ENCODE measurements at places on chromosomes 6 and 20. TPM values are rescaled to one million over a fixed set of nuclear protein-coding genes. Genes with fewer than 3 reads are reported as not detected.

Gene FAM217A
- total RNA-seq: not detected

DNA sequence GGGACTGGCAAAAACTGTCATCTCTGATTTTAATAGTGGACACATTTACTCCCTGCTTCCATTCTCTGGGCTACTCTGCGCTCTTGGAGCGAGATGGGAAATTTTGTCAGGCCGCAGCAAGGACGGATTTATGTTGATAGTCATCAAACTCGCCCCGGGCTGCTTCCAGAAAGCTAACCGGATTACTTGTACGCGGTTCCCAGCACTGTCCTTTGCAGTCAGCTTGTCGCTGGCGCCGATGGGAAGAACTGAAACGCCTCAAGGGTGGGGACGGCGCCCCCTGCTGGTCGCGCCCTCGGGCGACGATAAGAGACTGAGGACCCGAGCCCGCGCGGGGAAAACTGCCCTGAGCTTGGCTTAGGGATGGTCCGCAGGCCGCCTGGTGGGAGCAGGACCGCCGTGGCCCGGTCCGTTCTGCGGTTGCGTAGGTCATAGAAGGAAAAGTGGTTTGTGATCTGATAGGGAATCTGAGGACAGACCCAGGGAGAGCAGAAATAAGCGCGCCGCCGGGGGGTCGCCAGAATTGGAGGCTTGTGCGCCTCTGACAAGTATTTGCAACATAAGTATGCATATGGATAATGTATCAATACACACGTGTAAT, 984 bp upstream of the ABT1 start:
- peak; percentile 86 for DNase-seq

DNA sequence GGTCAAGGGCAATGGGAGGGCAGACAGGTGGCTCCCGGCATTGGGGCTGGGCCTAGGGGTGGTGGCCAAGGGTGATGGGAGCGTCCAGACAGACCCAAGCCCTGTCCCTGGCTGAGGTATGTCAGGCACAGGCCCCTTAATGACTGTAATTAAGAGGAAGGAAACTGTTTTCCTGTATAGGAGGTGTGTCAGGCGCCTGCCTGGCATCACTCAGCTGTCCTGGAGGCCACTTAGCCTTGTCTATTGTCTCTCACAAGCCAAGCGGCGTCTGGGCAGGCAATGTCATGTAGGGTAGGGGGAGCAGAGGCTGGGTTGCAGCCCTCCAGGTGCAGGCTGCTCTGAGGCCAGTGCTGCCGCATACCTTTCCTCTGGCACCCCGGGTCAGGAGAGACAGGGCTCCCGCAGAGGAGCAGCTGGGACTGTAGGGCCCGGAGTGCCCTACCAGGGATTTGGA, 3.9 kb upstream of the FAM83C start:
- DNase-seq: no peak

Gene CRISP3
- total RNA-seq: not detected

DNA sequence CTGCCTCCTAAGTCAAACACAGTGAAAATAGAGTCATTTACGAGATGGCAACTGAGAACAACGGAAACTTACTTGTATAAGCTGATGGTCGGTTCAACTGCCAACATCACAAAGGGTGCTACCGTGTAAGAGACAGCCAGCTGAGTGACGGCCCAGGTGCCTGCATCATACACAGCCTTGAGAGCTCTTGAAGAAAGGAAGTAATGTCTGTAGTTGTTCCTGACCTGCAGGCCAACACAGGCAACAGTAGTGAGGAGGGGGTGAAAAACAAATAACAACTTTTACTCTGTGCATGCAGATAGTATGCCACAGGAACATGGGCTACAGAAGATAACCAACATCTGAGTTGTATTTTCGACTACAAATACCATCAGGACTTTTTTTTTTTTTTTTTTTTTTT, 102.7 kb downstream of the MBOAT1 start:
- DNase-seq: no peak

Gene CCN2
- total RNA-seq: not detected

GRCh38 chr6:10395704-10396546, 18.9 kb downstream of the TFAP2A start:
- no peak for DNase-seq

DNA sequence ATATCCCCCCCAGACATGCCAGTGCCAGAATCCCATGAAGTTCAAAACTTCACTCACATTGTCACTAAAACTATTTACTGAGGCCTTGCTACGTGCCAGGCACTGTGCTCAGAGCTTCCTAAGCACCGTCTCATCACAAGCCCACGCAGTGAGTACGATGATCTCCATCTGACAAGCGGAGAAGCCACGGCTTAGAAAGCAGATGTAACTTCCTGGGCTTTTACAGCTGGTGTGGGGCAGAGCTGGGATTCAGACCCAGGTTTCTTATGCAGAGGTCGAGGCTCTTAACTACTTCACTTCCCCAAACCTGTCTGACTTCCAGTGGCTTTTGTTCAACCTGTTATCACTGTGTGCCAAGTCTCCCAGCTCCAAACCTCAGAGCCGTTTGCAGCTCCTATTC, 8.3 kb downstream of the MDGA1 start:
- no peak for DNase-seq

Gene ARFRP1
- 50.6 TPM for total RNA-seq

DNA sequence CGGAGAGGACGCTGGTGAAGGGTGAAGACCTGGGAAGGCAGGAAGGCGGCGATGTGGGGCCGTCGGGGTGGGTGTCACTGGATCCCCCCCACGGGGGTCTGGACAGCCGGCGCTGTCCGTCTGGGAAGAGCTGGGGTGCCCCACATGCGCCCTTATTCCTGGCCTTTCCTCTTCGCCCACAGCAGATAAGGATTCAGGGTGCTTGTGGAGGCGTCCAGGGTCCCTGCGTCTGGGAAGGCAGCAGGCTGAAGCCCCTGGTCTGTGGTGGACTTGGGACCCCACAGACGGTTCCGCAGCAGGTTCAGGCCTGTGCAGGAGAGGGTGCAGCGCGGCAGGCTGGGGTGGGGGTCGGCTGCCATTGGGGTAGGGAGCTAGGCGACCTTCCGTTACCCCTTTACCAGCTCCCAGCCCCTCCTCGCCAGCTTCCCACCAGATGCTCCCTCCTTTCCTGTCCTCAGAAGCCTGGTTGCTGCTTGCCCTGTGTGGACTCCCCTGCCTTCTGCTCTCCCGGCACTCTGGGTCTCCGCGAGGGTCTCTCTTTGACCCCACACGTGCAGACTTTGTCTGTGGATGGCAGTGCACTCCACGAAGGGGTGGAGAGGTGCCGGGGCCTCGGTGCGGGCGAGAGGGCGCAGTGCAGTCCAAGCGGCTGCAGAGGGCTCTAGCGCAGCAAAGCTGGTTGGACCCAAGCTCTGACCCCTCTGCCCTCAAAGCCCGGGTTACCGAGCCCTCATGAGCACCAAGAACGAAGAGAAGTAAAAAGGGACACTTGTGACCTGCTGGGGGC, 2.1 kb upstream of the GATA5 start:
- no peak for DNase-seq

Gene DLL1
- total RNA-seq: 6.0 TPM

Gene ZBP1
- 97.8 TPM for total RNA-seq

DNA sequence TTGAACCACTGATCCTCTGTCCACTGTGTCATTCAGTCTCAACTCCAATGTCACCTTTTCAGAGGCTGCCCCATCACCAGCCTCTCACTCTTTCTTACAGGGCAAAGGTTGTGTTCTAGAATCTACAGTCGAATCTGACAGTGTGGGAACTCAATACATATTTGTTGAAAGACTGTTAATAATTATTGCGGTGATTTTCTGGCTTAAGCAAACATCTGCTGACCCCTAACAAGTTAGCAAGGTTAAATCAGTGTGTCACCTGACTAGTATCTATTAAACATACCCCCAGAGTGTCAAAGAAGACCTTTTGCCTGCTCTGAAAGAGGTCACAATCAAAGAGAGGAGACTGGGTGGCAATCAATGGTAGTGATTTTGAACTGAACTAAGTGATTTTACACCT, 41.9 kb downstream of the ELOVL2 start:
- no peak for DNase-seq

GRCh38 chr6:87095087-87095509, at the start of gene CGA:
TSS of gene CGA (minus strand) at chr6:87095106. CDS start at chr6:87088200, 6,906 bp downstream.
- no peak for DNase-seq

DNA sequence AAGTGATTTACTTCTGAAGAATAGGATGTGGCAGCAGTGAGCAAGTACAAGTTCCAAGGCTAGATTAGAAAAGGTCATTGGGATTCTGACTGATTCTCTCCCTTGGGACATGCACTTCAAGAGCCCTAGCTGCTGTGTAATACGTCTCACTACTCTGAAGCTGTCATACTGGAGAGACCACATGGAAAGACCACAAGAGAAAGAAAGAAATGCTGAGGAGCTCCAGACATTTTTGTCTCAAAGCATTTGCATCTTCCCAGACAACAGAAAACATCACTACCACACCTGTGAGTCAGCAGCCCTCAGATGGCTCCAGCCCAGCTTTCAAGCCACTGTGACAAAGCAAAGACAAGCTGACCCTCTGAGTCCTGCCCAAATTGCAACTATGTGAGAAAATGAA, 20.7 kb downstream of the TENT5A start:
- DNase-seq: no peak

DNA sequence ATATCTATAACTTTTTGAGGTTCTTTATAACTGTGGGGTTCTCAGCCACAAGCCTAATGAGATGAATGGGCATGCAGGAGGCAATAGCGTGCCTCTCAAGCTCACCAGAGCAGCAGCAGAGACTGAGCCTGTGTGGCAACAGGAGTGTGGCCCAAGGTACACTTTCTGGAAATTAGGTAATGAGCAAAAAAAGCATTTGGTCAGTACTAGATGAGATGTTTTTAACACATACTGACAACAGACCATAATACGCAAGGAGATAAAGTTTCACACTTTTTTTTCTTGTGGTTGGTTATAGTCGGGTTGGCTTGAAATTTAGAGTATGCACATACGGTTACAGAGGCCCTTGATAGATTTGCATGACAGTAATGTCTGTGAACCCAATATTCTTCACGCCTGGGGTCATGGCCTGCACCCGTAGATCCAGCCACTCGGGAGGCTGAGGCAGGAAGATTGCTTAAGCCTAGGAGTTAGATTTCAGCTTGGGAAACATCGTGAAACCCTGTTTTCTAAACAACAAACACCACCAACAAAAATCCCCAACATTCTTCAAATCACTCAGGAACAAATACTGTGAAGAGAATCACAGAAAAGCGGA, 300.1 kb downstream of the GMDS start:
- DNase-seq: no peak

Gene EYS
- not detected for total RNA-seq

Gene SLC13A3
- 0.63 TPM for total RNA-seq

DNA sequence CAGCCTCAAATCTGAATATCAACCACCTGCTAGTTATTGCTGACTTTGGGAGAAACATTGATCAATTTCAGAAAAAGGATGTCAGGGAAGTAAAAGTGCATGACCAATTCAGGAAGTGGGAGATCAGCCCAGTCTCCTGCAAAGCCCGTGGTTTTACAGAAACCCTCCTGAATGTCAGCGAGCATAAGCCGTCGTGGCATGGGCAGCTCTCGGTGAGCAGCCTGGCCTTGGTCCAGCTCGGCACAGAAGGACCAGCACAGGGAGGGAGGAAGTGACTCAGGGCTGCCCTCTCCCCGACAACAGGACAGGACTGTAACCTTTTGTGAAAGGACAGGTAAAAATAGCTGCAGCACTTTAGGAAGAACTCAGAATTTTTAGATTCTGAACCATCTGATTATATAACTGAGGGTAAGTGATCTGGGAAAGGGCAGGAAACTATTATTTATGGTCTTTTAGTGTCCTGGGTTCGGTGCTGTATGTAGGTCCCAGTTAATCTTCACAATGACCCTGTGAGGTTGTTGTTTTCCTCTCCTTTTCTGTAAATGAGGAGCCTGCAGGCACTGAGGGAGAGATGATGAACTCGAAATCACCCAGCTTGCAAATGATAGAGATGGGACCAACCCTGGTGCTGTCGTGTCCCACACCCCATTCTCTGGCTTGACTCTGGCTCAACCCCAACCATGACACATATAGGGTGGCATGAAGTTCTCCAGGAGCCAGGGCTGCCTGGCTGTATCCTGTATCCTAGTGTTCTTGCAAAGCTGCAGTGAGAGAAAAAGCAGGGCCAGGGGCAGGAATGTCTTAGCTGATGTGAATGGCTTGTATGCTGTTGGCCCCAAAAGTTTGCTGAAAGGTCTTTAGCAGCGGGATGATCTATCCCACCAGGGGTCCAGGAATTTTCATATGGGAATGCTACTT, 37.6 kb downstream of the NRN1 start:
- no peak for DNase-seq

DNA sequence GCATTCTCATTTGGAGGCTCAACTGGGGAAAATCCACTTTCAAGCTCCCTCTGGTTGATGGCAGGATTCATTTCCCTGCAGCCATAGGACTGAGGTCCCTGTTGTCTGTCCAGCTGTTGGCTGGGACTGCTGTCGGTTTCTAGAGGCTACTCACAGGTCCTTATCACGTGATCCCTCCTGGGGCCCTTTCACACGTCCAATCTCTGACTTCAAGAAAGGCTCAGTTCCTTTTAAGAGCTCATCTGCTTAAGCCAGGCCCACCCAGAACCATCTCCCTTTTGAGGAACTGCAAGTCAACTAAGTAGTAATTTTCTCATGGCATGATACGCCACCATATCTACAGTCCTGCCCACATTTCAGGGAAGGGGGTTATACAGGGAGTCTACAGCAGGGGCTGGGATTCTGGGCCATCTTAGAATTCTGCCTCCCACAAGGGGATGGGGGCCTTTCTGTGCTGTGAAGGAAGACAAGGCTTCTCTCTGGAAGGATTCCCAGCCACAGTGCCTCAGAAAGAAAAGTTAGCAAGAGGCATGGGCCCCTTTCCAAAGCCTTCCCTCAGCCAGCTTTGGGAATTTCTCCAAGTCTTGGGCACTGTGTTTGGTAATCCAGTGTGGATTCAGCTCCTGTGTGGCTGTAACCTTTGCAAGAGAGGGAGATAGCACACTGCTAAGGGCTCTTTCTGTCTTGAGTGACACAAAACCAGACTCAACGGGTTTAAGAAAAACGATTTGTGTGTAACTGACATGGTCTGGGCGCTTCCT, 66.4 kb downstream of the CTCFL start:
- no peak for DNase-seq

DNA sequence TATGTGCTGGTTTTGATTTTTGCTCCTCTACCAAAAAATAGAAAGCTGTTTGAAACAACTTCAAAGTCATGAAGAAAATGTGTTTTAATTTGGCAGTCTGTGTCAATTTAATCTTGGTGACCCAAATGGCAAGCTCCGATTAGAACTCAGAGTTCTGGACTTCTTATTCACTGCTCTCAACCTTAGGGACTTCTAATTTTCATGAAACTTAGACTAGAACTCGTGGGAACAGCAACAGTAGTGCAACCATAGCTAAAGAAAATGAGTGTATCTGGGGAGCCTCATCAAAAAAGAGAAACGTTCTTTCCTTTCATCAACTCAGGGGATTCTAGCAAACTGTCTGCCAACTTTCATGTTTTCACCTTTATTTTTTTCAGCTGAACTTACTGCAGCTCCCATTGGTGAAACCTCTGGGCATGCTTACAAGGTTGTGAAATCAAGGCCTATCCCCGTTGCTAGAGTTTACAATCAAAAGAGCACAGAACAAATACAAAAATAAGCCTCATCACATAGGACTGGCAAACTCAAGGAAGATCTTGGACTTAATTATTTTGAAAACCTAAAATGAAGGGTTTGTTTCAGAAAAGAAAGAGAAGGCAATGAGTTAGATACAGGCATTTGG, 114.0 kb upstream of the HSF2 start:
- DNase-seq: no peak

Gene TMEM74B
- total RNA-seq: 0.35 TPM
